ENCODE measurements at places on chromosomes 12 and 14.

DNA sequence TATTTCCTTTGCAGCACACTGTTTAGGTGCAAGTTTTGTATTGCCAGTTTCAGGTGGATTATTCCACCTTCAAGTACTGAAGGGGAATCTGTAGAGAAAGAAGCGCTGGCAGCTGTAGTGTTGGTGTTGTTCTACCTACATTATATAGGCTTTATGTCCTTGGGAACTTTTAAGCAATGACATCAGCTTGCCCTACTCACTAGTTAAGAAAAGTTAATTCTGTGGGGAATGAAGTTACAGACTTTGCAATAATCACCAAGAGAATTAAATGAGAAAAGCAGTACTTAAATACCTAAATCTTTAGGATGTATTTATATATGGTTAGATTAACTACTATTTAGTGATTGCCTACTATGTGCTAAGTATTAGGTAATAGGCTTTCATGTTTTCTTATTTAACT, at the start of gene OR4E1:
TSS of gene OR4E1 (minus strand) at position 101 of the 400 bp plus-strand sequence. CDS start 2,883 bp downstream, outside the sequence.
- DNase-seq: no peak

- DNase-seq: no peak
These were observed 2.5 kb downstream of the KRT4 start for GRCh38 chr12:52811191-52812072.

GRCh38 chr12:54386403-54387113, 2.0 kb upstream of the ZNF385A start:
- no peak for DNase-seq

DNA sequence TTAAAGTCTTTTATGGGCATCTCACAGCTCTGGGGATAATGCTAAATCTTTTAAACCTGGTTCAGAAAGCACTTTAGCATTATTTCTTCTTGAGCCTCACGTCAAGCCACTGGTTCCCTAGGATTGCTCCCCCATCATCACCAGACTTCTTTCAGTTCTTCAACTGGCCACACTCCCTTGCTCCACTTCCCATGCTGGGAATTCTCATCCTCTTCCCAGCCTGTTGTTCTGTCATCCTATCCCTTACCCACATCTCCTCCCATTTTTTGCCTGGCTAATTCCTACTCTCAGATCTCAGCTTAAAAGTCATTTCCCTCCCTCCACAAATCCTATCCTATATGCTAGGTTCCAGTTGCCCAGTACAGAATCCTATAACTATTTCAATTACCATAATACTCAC, 14.4 kb downstream of the FERMT2 start:
- DNase-seq: no peak

DNA sequence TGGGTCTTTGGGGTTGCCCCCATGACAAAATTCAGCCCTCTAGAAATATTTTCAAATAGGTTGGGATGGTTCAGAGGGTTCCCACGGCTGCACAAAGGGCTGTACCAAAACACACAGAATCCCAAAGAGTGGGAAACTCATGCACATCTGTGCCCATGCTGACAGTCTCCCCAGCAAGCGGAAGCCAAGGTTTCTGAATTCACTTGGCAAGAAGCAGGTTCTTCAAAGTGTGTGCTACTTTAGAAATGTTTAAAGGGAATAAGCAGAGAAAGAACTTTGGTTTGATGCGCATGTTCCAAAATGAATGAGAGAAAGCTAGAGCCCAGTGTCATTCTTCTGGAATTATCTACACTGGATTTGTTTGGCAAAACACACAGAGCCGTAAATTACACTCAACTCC, 46.7 kb downstream of the FOXN3 start:
- no peak for DNase-seq

- DNase-seq: no peak
These were observed 126.7 kb downstream of the FBXL14 start for GRCh38 chr12:1467710-1468109.

GRCh38 chr12:5582018-5582417, 150.1 kb downstream of the NTF3 start:
- DNase-seq: no peak

DNA sequence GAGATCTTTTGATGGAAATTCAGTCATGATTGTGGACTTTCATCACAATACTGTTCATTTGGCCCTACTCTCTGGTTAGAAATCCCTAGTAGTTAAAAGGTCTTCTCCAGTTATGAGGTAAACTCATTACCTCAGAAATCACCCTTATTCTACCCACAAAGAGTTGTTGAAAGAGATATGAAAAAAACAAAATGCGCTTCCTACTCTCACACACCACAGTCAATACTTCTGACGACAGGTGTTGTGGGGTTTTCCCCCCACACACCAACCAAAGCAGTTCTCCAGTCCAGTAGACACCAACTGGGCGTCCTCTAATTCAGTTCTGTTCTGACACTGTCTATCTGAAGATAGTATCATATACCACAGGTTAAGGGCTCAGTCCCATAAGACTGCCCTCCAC, 54.9 kb downstream of the TRMT5 start:
- DNase-seq: no peak

GRCh38 chr12:39199351-39199750, 243.6 kb downstream of the KIF21A start:
- peak; percentile 36 for DNase-seq

DNA sequence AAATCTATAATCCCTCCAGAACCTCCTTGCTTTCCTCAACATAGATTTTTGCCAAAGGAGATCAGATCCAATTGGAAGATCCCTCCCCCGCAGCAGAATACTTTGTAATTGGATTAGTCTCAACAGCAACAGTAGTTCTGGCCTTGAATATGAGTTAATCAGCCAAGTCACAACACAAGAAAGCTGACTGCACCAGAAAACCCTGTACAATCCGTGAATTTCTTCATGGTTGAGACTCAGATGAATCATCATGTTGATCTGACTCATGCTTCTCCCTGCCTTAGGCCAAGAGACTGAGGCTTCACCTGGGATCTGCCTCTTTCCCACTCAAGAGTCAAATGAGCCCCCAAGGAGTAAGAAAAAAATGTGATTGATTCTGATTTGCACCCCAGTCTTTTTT, 3.0 kb upstream of the METTL17 start:
- DNase-seq: no peak

DNA sequence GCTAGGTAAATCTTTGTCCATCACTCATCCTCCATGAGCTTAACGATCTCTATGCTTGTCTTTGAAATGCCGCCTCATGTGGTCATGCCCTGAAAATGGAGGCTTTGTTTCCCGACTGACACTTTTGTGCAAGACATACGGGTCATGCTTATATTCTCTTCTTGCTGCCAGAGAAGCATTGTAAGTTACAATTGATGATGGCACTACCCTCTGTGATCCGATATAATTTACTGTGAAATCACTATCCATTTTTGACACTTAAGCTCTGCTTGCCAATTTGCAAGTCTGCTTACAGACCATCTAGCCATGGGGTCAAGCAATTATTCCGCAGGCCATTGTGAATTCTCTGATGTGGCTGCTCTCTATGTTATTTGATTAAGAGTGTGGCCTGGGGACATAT, 650.0 kb downstream of the FLRT2 start:
- DNase-seq: no peak

- DNase-seq: no peak
These were observed 93.6 kb downstream of the ARF6 start for GRCh38 chr14:49986343-49987014.

GRCh38 chr12:42716491-42716891, 126.9 kb upstream of the PRICKLE1 start:
- DNase-seq: no peak

DNA sequence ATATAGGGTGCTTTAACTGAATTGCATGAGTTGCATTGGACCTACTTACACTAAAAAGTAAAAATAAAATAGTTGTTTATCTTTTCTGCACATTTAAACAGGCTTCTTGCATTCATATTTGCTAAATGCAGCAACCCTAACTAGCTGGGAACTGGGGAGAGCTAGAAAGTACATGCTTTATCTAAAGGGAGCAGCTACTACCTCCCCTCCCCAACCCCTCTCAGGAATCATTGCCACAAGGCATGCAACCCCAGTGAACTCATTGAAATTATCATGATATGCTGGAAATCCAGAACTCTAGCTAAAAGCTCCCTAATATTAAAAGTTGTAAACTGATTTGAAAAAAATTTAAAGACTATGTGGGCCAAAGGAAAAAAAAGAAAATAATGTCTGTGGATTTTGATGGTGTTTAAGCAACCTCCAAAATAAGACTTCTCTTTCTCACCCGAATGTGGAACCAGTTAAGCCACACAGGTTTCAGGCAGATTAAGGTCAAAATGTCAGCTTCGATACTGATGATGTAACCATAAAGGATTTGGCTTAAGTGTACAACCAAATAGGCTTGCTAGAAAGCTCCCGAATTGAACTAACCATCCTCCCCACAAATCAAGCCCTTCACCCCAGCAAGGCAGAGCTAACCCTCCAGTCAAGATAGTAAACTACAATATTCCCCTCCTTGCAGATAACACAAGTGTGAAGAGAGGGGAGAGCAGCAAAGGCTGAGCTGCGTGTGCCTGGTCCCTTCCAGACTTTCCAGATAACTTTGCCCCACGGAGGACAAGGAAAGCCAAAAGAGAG, 13.8 kb upstream of the POC1B start:
- no peak for DNase-seq

- no peak for DNase-seq
These were observed 153.9 kb downstream of the SMOC1 start for GRCh38 chr14:70033116-70033515.

GRCh38 chr12:83859021-83859420, 1053.6 kb downstream of the SLC6A15 start:
- no peak for DNase-seq

DNA sequence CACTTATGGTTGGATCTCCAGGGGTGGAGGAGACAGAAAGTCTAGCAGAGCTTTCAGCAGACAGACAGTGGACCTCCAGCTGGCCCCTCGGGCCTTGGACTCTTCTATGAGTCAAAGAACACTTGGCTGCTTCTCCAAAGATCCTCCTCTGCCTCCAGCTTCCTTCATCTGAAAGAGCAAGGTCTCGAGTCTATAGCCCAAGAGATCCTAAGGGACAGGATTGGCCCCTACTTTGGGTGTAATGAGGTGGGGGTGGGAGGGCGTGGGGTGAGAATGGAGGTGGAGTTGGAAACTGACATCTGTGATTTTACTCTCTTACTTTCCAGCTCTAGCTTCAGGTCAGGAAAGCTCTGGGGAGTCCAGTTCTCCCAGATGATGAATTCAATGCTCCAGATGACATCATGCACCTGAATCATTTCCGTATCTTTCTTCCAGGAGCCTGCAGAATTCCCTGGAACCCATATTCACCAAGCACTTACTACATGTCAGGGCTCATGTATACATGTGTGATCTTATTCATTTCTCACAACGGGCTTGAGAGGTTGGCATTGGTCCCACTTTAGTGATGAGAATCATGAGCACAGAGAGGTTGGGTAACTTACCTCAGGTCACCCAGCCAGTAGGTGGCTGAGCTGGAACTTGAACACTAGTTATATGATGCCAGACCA, 10.2 kb upstream of the PGF start:
- DNase-seq: no peak

- no peak for DNase-seq
These were observed 31.5 kb upstream of the ANO6 start for GRCh38 chr12:45184147-45184963.

DNA sequence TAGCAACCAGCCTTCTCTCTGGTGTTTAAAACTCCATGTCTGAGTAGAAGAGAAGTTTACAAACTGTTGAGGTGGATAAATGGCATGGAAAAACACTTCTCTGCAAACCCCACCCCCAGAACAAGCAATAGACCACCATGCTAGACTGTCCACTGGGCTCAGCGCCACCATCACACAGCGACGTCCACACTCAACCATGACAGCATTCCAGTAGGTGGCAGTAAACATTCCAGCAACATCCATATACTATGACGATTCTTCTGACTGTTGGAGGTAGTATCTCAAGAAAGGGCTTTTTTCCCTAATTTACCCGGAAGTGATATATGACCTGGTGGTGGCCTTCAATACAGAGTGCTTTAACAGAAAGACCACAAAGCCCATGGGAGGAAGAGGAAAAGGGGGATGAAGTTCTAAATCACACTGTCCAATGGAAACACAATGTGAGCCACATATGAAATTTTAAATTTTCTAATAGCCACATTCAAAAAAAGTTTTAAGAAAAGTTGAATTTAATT, 152.2 kb downstream of the SLC15A4 start:
- peak; percentile 19 for DNase-seq

- DNase-seq: peak; percentile 91
These were observed 5.2 kb upstream of the RIMKLB start for GRCh38 chr12:8692573-8692972.

- no peak for DNase-seq
These were observed 63.7 kb downstream of the GNS start for GRCh38 chr12:64695550-64695949.

GRCh38 chr12:112946236-112947000, 8.1 kb downstream of the OAS3 start:
- no peak for DNase-seq

GRCh38 chr12:58720421-58720820, 199.9 kb downstream of the LRIG3 start:
- DNase-seq: no peak

- DNase-seq: no peak
These were observed 8.5 kb downstream of the LRTM2 start for GRCh38 chr12:1828856-1829255.

DNA sequence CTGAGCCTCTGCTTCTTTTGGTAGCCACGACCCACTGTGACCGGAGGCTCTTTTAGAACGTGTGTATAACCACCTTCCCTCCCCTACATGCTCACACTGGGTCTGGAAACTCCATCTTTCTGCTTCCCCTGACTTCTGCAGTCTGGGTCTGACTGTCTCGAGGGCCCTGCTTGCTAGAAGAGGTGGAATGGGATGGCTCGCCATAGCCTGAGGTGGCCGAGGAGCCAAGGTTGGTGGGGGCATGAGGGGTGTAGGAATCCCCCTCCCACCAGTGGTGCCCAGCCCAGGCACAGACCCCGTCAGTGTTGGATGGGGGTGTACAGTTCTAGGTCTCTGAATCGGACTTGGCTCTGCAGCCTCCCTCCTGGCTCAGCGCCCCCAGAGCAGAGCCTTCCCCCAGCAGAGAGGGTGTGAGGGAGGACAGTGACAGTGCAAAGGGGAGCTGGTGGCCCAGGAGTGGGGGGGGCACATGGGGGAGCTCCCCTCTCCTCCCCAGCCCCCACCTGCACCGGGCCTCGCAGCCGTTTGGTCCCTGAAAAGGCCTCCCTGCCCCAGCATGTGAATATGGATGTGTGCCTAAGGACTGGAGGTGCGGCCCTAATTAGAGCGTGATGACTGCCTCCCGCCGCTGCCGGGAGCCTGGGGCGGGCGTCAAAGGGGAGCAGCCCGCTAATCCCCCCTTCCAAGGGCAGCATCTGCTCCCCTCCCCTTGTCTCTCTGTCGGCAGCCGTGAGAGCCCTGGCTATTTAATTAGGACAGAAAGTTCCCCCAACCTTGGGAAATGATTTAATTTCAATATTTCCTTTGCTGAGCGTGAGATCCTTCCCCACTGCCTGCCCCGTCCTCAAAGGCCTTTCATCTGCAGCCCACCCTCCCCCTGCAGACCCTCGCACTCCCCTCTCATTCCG, 196.2 kb upstream of the C14orf180 start:
- no peak for DNase-seq

GRCh38 chr12:80684077-80684495, 23.3 kb upstream of the MYF6 start:
- DNase-seq: peak; percentile 57

Measured in mesendoderm (in vitro differentiated cells).